D721Med (cell line): ENCODE measurements at places on chromosomes 5 and 9.

DNA sequence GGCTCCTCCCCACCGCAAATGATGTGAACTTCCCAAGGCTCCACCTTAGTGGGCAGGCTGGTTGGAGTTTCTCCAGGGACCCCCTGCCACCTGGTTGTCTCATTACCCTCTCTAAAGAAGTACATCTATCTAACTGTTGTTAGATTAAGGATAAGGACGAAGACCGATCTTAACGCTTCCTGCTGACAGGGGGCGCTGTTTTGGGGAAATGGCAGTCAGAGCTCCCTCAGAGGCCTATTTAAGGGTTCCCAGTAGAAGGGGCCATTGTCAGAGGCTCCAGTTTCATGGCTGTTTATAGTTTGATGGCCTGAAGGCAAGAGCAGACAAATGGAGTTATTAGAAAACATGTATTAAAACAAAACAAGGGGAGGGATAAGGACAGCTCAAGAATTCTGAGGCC, 100.1 kb downstream of the SPEF2 start:
- DNase-seq, result no peak

DNA sequence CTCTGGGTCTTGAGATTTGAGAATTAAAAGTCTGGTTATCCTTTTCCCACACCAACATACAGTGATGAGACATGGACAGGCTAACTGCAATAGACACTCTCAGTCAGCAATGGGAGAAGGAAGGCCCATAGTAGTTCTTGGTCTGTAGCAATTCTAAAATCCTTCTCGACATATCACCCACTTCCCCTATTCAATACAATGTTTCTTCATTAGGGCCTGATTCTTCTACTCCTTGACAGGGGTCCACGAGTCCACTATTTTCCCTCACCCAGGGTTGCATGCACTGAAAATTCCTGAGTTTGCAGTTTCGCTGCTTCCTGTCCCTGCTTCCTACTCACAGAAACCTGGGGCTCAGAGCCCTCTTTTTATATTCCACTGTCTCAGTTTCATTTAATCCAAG, 402.8 kb downstream of the MAT2B start:
- no peak for DNase-seq

- no peak for DNase-seq
These were observed 124.1 kb upstream of the STC2 start for GRCh38 chr5:173452119-173452905.

DNA sequence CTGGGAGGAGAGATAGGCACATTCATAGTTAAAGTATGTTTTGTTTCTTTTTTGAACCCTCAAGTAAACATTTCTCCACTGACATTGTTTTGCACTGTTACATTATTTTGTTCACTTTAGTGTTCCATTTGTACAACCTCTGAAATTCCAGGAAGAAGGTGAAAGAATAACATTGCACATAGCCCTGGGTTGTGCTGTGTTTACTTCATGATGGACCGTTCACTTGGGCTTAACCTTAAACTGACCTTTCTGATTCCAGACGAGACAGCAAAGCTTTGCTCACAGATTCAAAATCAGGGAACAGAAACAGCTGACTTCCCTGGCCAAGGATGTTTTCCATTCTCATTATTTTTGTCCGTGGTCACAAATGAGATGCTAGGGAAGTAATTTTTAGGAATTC, 42.8 kb upstream of the GDNF start:
- DNase-seq, result no peak

GRCh38 chr5:83715236-83716065, 5.2 kb downstream of the HAPLN1 start:
- DNase-seq, result no peak

GRCh38 chr9:28135549-28135948, 562.3 kb upstream of the C9orf72 start:
- DNase-seq, result no peak

- no peak for DNase-seq
These were observed 122.6 kb downstream of the RASEF start for GRCh38 chr9:82940376-82940775.

- DNase-seq, result no peak
These were observed 326.7 kb upstream of the EFNA5 start for GRCh38 chr5:107997338-107997980.
